ENCODE measurements at places on chromosomes 5 and 9.

- no peak for DNase-seq
Observed at GRCh38 chr9:111662576-111663300, 1.3 kb downstream of the GNG10 start.

GRCh38 chr5:115050866-115051265, 118.8 kb downstream of the TRIM36 start:
- DNase-seq = no peak

GRCh38 chr9:113919382-113919781, 43.3 kb downstream of the ZNF618 start:
- no peak for DNase-seq

- DNase-seq = no peak
Observed at GRCh38 chr5:66643387-66643786, 47.2 kb downstream of the MAST4 start.

- DNase-seq = no peak
Observed at GRCh38 chr9:36092509-36093215, 43.9 kb upstream of the GLIPR2 start.

- no peak for DNase-seq
Observed at GRCh38 chr5:146825033-146825432, 53.5 kb downstream of the PPP2R2B start.

DNA sequence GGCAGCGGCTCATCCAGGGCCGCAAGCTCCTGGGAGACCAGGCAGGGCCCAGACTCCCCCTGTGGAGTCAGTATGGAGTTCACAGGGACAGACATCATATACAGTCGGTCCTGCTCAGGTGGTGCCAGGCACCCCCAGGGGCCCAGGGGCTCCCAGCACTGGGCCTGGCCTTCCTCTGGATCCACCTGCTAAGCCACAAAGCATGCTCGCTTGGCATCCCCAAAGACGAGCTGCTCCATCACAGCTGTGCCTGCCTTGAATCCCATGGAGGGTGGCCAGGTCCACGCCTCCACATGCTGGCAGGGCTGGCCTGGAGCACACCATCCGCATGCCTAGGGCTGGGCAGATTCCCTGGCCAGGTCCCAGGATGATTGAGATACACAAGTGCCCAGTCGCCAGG, 4.6 kb downstream of the BICD2 start:
- no peak for DNase-seq

DNA sequence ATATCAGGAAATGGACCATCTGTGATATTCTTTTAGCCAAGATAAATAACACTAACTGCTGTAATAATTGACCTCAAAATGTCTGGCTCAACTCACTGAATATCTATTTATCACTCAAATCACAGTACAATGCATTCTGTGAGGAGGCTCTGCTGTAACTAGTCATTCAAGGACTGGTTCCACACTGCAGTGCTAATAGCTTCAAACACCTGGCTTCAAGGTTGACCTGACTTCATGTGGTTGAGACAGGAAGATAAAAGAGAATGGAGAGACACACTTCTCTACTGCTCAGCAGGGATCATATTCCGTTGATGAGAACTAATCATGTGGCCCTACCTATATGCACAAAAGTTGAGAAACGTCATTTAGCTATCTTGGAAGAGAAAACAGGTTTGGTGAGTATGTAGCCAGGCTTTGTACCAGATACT, 3.4 kb upstream of the RHOBTB3 start:
- DNase-seq = no peak

DNA sequence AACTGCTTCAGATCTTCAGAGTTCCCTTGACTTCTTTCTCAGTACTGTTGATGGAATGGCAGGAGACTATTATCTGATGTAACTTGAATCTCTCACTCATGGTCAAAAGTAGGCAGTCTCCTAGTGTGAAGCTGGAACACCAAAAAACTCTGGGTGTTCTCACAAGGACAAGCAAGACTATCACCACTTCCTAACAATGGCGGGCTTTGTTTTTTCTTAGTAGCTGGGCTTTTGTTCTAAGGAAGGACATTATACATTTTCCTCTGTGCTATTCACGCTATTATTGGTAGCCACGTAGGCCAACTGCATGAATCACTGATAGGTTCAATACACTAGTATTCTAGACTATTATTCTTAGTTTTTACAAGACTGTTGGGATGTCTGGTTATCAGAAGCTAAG, 67.7 kb upstream of the ATG10 start:
- DNase-seq = no peak

DNA sequence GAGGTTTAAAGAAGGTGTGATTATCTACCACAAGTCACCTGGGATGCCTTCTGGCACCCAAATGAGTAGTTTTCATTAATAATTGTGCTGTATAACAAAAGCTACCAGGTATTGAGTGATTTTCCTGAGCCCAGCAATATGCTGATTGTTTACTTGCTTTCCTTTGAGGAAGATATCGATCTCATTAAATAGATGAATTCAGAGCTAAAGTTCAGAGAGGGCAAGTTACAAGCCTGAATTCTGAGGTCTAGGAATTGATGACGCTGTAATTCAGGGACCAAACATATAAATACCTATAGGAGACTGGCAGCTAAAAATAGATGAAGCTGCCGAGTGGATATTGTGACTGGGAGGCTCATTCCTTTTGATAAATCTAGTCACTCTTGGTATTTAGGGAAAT, 1.1 kb downstream of the ERCC6L2 start:
- no peak for DNase-seq

- no peak for DNase-seq
Observed at GRCh38 chr5:129656952-129657351, 90.9 kb upstream of the MINAR2 start.

DNA sequence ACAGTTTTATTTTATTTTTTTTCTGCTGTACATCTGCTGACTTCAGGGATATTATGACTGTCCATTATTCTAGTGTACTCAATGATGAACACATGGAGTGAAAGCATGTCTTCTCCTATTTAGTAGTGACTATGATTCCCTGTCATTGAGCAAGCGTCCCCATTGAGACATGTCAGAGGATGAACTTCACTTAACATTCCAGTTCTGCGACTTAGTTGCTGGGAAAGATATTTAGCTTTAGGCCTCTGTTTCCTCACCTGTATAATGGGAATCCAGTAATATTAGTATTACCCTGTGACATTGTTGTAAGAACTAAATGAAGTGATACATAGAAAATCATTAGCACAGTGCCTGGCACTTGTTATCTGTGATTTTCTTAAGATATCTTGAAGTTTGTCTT, 144.8 kb upstream of the DHFR start:
- DNase-seq = no peak

All from cortex of kidney (tissue), 1 donor.